Iris pigment epithelial cell (primary cell): ENCODE measurements at places on chromosomes 4 and X.
A peak's percentile ranks its signal among the peaks of the same experiment; 100 is the strongest.

GRCh38 chrX:30806187-30806728 is 82.8 kb downstream of the TAB3 start:
- DNase-seq = no peak

GRCh38 chr4:159134429-159134828 is 31.6 kb downstream of the RAPGEF2 start:
- no peak for DNase-seq

DNA sequence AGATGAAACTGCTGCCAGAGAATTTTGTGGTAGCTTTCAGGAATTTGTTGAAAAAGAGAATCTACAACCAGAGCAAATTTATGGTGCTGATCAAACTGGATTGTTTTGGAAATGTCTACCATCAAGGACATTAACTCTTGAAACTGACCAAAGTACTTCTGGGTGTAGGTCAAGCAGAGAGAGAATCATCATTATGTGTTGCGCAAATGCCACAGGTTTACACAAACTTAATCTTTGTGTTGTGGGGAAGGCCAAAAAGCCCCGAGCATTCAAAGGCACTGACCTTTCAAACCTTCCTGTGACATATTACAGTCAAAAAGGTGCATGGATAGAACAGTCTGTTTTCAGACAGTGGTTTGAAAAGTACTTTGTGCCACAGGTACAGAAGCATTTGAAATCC is 2.1 kb downstream of the TIGD2 start:
- peak; percentile 19 for DNase-seq

DNA sequence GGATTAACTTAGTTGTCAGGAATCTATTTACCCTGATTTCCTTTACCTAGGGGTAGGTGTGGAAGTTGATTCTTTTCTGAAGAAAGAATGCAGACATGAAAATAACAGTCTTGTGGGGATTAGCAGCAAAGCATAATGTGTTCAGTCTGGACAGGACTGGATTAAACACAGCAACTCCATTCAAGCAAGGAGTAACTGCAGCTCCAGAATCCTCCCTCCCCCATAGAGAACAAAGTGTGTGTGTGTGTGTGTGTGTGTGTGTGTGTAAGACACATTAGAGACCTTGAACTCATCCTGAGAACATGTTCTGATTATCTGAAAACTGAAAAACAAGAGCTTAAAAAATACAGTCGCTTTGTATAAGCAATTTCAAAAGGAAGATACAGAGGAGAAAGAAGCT is 9.3 kb downstream of the C4orf54 start:
- DNase-seq = no peak

DNA sequence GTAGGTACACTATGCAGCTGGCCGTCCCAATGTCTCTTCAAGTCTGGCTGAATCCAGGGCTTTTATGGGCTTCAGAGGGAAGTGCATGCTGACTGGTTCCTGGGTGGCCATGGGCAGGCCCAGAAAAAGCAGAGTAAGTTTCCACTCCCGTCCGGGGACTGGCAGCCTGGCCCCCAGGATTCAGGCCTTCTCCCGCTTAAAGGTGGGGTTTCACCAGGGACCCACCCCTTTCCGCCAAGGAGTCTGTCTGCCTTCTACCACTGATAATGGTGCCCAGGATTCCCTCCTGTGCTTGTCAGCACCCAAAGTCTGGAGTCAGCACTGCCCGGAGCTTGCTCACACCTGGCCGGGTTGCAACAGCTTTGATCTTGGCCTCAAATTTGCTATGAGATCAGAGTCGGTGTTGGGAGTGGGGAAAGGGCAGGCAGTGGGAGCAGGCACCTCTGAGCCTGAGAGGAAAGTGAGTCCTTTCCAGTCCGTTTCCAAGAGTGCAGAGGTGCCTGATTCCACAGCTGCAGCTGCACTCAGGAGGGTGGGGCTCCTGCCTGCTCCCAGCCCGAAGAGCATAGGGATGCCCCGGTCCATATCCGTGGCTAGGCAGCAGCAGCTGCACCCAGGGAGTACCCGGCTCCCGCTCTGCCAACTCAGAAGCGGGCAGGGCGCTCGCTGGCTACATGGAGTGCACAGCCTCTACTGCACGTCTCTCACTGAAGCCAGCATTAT is 1344.3 kb upstream of the ADGRL3 start:
- no peak for DNase-seq

DNA sequence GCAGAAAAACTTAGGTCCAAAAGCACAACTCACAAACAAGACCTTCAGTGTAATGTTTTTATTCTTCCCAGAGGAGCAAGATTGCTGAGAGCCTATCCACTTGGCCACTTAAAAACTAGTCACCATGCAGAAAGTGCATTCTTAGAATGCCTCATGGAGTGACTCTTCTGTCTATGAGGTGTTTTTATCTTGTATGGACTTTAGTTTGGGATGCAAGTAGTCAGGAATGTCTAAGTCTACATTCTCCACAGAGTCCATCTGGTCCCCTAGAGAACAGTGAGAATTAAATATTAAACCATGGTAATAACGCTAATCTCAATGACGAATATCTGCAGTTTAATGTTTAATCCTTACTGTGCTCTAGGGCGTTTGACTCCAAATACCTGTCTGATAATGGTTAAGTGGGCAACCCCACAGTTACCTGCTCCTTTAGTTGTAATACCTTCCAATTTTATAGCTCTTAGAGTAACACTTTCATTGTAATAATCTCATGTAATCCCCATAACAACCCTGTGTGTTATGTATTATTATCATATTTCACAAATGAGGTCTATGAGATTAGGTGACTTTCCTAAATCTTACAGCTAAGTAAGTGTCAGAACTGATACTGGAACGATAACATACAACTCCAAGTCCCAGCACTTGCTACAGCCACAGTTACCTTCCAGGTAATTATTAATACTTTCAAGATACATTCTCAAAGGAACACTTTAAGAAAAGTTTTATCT is 235.6 kb upstream of the JADE1 start:
- DNase-seq = peak; percentile 89

GRCh38 chrX:123976706-123977316 is 15.3 kb downstream of the STAG2 start:
- peak; percentile 47 for DNase-seq

DNA sequence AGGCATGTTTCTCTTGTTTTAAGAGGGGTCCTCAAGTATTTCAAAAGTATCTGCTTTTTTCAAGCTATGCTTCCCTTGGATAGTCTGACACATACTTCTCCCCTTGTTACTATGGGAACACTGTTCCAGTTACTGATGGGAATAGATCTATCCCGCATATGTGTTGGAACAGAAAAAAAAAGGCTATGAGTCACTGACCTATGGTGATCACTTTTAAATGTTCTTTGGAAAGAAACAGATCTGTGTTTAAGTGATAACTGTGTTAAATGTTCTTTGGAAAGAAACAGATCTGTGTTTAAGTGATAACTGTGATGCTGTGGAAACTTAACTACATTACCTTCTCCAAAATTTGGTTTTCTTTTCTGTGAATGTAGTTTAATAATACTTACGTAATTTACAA is 303.2 kb downstream of the TEX13C start:
- DNase-seq = no peak

DNA sequence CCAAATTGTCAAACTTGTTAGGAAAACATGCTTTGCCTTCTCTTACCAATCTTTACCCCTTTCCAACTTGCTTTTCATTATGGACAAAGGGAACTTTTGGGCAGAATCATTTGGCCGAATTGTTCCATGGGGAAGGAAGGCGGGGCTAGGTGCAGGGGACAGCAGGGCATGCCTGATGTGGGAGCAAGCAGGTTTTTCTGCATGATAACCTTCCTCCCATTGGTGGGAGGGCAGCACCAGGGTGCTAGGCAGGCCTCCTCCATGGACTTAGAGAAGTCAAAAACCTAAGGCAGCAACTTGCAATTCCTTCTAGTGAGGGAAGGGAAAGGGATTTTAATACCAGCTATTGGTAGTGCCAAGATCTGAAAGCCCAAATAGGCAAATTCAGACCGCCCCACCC is 260.5 kb downstream of the MAPK10 start:
- no peak for DNase-seq

GRCh38 chr4:122531514-122531913 is 75.0 kb upstream of the IL2 start:
- DNase-seq = no peak

GRCh38 chr4:47974566-47974965 is 41.9 kb downstream of the CNGA1 start:
- no peak for DNase-seq

DNA sequence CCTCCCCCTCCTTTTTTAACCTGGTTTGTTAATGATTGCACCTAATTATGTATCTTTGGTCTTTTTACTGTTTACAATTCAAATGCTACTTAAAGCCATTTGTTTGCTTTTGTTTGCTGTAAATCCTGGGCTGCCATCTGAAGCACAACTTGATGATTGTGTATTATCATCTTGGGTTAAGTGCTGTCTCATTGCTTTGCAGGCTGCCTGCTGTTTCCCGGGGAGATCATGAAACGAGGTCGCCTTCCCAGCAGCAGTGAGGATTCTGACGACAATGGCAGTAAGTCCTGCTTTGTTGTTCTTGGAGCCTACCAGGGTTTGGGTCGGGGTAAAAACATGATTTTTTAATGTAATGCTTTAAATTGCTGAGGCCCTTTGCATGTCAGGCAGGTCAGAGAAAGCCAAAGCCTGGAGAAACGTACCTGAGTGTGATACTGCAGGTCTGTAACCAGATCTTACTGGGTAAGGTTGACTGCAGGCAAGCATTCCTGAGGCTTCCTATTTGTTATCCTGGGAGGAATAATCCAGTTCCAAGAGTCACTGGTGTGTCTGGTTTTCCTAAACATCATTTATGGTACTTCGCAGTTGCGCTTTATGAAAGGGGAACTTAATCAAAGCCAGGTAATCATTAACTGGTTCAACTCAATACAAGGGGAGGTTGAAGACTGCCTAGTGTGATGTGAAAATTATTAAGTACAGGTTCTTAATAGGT is 22.2 kb downstream of the JADE1 start:
- peak; percentile 64 for DNase-seq

DNA sequence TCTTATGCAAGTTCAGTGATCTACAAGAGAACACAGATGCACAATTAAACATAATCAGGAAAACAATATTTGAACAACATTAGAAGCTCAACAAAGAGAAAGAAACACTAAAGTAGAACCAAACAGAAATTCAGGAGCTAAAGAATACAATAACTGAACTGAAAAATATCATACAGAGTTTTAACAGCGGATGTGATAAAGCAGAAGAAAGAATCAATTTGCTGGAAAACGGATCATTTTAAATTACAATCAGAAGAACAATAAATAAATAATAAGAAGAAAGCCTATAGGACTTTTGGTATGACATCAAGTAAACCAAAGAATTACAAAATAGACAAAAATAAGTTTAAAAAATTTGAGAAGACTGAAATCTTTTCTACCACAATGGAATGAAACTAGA is 36.3 kb upstream of the CXCL6 start:
- no peak for DNase-seq

DNA sequence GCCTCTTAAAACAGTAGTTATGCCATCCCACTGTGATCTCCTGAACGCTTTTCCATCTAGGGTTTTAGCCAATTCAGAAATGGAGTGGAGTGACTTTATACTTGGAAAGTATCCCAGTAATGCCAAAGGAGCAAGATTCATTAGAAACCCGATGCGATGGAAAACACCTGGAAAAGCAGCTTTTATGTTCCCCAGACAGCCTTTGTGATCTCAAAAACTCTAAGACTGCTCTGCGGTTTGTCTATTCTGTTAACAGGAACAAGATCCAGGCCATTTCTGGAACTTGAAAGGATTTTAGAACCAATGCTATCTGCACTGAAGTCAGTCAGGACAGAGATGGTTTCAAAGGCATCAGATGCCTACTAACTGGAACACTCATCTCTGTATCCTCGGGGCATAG is 145.1 kb downstream of the APBB2 start:
- DNase-seq = no peak

- DNase-seq = no peak
Observed at GRCh38 chrX:122055460-122055859, 1008.0 kb downstream of the GLUD2 start.

DNA sequence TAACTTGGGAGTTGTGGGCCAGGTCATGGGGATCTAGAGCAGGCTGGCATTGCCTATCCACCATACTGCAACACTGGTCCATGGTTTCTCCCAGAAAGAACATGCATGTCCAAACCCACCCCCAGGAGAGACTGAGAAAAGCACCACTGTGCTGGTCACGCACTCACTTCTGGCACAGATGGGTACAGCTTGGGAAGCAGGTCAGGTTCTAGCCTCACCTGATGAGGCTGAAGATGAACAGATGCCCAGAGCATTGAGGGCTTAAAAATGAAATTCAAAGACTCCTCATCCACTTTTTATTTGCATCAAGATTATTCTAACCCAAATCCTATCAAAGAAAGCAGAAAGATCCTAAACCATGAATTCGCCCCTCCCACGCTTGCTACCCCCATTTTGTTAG is 125.9 kb upstream of the RAI2 start:
- no peak for DNase-seq

- no peak for DNase-seq
Observed at GRCh38 chrX:24577091-24577490, 70.1 kb downstream of the PCYT1B start.

DNA sequence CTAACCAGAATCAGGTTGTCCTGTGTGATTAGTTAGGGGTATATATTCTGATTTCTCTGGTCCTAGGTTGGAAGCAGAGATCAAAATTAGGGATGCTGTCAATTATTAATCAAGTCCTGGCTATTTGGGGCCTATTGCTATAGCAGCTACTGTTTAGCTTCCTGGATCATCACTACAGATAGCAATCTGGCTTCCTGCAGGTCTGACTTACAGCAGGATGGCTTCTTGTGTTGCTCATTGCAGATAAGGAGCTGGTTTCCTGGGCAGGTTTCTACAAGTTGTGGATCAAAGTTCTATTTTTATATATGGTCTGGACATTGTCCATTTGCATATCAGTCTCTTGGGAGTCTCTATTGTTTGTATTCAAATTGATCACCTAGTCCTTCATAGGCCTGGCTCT is 57.7 kb upstream of the C4orf54 start:
- DNase-seq = no peak

GRCh38 chr4:74133786-74134499 is 24.0 kb upstream of the MTHFD2L start:
- peak; percentile 88 for DNase-seq
